ENCODE measurements at places on chromosomes 6 and 20.

DNA sequence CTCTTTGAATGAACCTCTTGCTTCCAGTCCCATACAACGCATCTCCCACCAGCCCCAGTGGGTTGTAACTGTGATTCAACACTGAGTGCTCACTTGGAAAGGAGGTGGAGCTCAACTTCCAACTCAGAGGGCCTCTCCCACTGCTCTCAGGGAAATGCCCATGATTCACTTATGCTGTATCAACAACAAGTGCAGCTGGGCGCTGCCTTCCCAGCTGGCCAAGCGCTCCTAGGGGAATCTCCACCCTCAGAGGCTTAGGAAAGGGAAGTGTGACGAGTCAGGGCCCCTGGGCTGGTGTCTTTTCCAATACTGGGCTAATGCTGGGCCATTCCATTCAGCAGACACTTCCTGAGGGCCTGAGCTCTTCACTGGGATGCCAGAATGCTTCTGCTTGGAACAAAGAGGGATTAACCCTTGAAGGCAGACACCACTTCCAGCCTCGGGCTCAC is 8.1 kb upstream of the OCSTAMP start:
- DNase-seq, result peak; percentile 75

- DNase-seq, result peak; percentile 28
Measured at GRCh38 chr6:138765896-138766655, 7.5 kb upstream of the CCDC28A start.

DNA sequence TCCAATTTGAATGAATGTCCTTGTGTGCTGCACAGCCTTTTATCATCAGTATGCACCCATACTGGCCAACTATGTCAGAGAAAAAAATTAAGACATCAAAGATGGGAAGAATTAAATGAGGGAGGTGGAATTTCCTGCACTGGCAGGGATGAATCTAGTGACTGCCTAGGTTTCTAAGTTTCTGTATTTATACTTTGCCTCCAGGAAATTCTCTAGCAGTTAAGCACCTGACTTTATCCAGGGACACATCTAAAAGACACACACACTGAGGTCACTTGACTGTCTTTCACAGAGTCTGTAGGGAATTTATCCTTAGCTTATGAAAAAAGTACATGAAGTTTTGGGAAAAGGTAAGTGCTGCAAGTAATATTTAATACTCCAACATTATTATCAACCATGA is 636.5 kb upstream of the PTCHD4 start:
- no peak for DNase-seq

DNA sequence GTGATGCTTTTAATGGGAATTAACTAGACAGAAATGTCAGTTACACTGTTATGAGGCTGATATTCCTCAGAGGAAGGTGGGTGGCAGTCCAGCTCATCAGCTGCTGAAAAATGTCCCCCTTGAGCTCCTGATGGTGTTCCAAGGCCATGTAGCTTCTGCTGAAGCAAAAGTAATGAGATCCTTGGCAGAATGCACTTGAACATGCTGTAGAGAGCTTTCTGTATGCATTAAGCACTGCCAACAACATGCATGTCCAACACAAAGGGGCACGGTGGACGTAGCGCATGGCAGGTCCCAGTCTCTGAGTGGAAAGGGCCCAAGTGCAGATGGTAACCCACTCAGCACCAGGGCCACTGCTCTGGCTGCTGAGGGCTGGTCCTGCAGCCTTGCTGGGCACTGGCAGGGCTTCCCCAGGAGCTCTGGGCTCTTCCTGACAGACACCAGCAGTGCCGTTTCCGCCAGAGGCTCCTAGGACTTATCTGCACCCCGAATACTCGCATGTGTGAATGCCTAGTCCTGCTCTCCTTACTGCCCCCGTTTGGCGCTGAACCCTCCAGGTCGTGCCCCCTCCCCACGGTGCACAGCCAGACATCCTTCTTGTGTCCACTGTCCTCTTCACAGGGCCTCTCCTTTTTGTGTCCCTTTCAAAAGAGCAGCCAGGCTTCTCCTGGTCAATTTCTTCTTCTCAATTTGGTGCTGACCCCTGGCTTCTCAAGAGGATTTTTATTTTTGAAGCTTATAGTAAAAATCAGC is 18.6 kb upstream of the SYNDIG1 start:
- no peak for DNase-seq
